ENCODE measurements at places on chromosomes 6 and 20.

- DNase-seq: no peak
These were observed 39.1 kb upstream of the SIRPG start for GRCh38 chr20:1696521-1697209.

GRCh38 chr20:14919501-14920081, 582.2 kb upstream of the FLRT3 start:
- peak; percentile 39 for DNase-seq

DNA sequence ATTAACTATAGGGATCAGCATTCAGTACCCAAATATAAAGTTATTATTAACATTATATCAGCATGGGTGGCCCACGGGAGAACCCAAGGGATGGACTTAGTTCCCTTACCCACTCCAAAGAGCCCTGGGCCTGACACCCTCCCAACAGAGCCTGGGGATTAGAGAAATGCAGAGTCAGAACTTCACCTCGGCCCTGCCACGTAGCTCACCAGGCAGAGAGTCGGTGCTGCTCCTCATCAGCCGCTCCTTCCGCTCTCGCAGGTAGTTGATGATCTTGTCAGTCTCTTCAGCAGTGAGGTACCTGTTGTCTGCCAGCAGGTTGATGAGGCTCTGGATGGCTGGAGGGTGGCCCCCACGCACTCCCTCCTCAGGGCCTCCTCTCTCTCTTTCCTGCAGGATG, 26.6 kb downstream of the NCOA5 start:
- no peak for DNase-seq

DNA sequence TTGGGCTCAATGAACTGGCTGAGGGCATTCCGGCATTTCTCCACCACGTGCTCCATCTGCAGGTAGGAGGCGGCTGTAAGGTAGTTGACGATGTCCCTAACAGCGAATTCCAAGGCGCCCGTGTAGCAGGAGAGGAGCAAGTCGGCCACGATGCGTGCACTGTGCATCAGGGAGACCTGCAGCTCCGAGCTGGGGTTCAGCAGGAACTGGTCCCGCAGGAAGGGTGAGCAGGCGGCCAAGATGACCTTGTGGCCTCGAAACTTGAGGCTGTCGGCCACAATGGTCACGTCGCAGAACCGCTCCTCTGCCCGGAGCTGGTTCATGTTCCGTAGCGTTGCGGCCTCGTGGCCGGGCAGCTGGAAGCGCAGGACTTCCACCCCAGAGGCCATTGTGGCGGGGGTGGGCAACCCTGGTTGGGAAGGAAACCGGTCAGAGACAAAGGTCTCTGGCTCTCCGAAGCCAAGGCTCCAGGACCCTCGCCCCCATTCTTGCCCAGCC, 920 bp downstream of the ZBTB12 start:
- no peak for DNase-seq

- no peak for DNase-seq
These were observed 4.8 kb upstream of the MOCS1 start for GRCh38 chr6:39938773-39939654.

- no peak for DNase-seq
These were observed 658 bp downstream of the CUL7 start for GRCh38 chr6:43052842-43053544.

- no peak for DNase-seq
These were observed 4.8 kb upstream of the ZNFX1 start for GRCh38 chr20:49282584-49283171.

DNA sequence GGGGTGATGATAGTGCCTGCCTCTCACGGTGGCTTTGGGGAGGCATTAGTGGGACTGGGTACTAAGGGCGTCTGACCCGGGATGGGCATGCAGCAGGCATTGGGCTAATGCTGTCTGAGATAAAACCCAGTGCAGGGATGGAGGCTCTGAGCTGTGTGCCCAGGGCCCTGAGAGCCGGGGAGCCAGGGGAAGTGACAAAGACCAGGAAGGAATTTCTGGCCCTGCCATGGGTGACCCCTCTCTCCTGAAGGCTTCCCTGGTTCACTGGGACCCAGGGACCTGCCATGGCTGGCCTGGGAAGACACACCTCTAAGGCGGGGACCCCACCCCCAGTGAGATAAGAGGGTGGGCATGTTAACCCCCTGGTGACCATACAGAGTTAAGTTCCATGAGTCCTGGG, 3.9 kb upstream of the GATA5 start:
- DNase-seq: no peak

GRCh38 chr6:21885532-21886114, 292.1 kb downstream of the SOX4 start:
- DNase-seq: peak; percentile 88

DNA sequence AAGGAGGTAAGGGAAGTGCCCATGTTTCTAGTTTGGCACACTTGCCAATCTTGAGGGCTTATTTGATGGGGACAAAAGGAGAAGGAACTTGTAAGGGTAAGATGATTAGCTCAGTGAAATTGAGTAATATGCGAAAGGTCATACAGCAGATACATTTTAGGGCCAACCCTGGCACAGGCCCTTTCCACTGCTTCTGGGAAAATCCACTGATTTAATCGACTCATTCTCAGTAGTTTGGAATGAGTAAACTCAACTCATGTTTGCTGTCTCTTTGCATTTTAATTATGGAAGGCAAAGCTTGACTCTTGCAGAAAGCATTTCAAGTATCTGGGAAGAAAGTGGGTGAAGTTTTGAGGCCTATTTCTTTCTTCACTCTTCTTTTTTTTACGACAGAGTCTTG, 20.0 kb downstream of the PHF20 start:
- peak; percentile 88 for DNase-seq

- no peak for DNase-seq
These were observed 5.4 kb downstream of the NPBWR2 start for GRCh38 chr20:64101731-64102621.

GRCh38 chr6:56793938-56794337, 151.2 kb upstream of the DST start:
- no peak for DNase-seq

- no peak for DNase-seq
These were observed 340.0 kb upstream of the PRDM1 start for GRCh38 chr6:105746130-105746505.

GRCh38 chr6:122719176-122719575, 60.3 kb upstream of the FABP7 start:
- DNase-seq: no peak

- DNase-seq: peak; percentile 80
These were observed 766 bp upstream of the TBC1D22B start for GRCh38 chr6:37256692-37257319.

DNA sequence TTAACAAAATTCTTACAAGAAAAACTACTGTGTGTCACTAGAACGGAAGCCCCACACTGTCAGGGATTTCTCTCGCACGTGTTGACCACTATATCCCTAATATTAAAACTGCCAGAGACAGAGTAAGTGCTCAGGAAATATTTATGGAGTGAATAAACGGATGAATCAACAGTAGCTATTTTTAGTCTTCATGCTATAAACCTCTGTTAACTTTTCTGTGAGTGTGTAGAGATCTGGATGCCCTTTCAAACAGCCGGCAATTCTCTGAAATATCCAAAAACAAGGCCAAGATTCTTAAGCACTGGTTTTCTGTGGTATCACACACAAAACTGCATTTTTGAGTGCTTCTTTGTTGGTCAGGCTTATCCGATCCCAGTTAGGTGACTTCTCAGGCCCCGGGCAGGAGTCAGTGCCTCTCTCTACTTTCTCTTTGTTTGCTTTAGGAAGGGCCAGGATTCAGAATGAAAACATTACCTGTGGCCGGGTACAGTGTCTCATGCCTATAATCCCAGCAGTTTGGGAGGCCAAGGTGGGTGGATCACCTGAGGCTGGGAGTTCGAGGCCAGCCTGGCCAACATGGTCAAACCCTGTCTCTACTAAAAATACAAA, 15.7 kb downstream of the ATP9A start:
- peak; percentile 89 for DNase-seq

DNA sequence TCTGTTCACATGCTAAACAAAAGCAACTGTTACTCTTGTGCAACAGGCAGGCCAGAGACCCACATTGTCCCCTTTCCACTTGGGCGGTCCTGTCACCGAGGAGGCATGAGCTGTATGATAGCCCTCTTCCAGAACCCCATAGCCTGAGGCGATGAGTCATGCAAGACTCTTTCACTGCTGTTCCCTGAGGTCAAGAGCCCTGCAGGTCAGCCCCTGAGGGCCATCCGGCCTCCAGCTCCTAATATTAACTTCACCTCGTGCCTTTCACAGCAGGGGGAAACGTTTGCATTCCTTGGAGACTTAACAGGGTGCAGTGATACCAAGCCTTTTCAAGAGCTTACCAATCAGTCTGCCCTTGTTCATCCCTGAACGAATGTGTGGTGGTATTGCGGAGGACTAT, 253.3 kb upstream of the ECI2 start:
- DNase-seq: no peak

- no peak for DNase-seq
These were observed 161.6 kb upstream of the COL21A1 start for GRCh38 chr6:56408976-56409375.

Measured in fibroblast of mammary gland (primary cell).